ENCODE measurements at places on chromosomes 16 and 17.

GRCh38 chr16:56848029-56848936 is 16.7 kb upstream of the SLC12A3 start:
- DNase-seq: no peak

DNA sequence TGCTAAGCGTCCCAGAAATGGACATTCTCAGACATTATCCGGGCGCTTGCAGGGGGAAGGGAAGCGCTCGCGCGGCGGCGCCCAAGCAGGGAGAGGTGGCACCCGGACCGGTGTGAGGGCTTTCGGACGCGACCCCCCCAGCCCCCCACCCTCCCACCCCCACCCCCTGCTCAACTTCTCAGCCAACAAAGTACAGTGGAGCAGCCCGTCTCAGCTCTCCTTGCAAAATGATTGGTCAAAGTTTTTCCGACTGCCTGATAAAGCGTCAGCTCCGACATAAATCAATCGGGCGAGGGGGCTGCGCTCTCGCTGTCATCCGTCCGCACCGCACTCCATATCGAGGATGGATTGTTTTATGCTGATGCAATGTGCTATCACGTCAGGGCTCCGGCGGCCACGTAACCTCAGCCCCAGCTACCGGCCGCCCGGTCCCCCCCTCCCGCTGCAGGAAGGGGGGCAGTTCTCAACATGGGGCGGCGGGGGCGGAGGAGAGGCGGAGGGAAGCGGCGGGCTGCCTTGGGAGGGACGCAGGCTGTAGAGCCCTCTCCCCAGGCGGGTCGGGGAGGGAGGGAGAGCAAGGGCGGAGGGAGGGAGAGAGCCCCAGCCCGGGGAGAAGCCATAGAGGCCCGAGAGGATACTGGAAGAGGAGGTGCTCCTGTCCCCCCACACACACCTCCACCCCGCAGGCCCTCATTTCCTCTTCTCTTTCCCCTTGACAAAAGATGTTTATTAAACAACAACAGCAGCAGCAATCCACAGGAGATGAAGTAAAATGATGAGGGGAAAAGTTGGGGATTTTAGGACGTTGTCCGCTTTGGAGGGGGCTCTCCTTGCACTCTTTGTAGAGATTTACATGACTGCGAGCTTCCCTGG is at the start of gene HOXB9:
HOXB9 (minus strand) TSS at position 114 of the 873 bp plus-strand sequence; CDS start at position 25, 89 bp downstream.
- DNase-seq: no peak

- no peak for DNase-seq
These were observed 8.7 kb upstream of the MEAK7 start for GRCh38 chr16:84513123-84513522.

GRCh38 chr16:652454-653305 is 3.5 kb downstream of the WDR90 start:
- no peak for DNase-seq

DNA sequence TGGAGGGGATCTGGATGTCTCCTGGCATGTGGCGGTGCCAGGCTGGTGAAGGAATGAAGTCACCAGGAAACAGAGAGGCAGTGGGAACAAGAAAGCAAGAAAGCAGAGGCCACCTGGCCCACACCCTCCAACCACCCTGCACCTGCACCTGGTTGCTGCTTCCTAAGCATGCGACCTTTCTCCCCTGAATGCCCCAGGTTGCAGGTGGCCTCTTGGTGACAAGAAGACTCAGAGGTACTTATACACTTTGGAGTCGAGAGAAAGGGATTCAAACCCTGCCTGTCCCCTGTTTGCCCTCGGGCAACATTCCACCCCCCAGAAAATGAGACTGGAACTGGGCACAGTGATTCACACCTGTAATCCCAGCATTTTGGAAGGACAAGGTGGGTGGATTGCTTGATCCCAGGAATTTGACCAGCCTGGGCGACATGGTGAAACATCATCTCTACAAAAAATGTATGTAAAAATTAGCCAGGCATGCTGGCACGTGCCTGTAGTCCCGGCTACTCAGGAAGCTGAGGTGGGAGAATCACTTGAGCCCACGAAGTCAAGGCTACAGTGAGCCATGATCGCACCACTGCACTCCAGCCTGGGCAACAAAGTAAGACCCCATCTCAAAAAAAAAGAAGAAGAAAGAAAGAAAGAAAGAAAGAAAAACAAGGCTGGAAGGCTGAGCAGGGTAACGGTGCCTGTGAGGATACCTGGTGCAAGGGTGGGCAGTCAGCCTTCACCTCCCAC is 34.6 kb upstream of the TNRC6C start:
- DNase-seq: no peak

DNA sequence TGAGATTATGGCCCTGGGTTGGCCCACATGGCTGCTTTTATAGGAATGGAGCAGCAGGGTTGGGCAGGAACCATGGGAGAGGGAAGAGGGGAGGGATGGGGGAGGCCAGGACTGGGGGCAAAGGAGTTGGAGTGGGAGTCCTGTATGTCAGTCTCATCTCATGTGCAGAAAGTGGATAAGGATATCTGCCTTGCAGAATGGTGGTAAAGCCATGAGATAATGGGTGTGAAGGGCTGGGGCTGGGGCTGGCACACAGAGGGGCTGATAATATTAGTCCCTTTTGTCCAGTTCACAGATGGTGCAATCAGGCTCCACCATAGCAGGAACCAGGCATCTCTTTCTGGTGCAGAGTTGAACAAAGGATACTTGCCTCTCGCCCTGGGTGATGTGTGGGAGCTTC is 101.3 kb downstream of the MRM1 start:
- no peak for DNase-seq

- peak; percentile 35 for DNase-seq
These were observed 78.8 kb downstream of the WIPI1 start for GRCh38 chr17:68378268-68379176.

- DNase-seq: no peak
These were observed 27.7 kb downstream of the WNT9B start for GRCh38 chr17:46879101-46879500.

GRCh38 chr17:50855708-50856330 is 10.3 kb downstream of the TOB1 start:
- DNase-seq: no peak

DNA sequence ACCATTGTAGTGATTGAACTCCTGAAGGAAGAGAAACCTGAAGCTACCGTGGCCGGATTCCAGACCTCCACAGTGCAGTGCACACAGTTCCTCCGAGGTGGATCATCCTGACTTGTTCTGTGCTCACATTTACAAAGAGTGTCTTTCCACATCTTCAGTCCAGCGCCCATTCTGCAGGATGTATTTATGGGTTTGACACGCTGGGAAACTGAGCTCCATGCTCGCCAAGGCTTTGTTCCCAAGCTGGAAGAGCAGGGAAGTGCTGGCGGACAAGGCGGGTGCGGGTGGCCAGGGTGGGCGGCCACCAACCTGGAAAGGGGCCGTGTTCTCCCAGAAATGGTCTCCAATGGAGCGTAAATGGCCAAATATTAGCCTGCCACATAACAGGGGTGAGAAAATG is 227.9 kb downstream of the IRF8 start:
- DNase-seq: no peak

DNA sequence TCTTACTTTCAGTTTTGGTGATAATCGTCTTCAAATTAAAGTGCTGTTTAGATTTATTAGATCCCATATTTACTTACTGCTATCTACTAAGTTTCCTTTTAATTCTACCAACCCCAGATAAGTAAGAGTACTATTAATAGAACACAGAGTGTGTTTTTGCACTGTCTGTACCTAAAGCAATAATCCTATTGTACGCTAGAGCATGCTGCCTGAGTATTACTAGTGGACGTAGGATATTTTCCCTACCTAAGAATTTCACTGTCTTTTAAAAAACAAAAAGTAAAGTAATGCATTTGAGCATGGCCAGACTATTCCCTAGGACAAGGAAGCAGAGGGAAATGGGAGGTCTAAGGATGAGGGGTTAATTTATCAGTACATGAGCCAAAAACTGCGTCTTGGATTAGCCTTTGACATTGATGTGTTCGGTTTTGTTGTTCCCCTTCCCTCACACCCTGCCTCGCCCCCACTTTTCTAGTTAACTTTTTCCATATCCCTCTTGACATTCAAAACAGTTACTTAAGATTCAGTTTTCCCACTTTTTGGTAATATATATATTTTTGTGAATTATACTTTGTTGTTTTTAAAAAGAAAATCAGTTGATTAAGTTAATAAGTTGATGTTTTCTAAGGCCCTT is 56.8 kb downstream of the HLF start:
- DNase-seq: no peak

DNA sequence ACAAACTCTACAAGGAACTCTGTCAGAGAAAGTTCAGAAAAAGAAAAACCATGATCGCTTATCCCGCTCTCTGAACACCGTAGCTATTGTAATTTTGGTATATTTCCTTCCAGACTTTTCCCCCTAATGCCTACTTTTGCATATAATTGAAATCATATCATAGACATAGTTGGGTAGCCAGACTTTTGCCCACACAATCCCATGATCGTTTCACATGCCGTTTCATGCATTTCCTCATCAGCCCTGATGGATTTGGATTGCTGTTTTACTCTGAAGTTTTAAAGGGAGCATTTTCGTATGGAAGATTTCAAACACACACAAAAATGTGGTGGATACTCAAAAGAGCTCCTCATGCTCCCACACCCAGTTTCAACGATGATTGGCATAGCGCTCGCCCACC is 31.3 kb downstream of the COX4I1 start:
- no peak for DNase-seq

GRCh38 chr16:79691007-79691406 is 90.5 kb upstream of the MAF start:
- no peak for DNase-seq
